ENCODE measurements at places on chromosomes 13 and 19.

DNA sequence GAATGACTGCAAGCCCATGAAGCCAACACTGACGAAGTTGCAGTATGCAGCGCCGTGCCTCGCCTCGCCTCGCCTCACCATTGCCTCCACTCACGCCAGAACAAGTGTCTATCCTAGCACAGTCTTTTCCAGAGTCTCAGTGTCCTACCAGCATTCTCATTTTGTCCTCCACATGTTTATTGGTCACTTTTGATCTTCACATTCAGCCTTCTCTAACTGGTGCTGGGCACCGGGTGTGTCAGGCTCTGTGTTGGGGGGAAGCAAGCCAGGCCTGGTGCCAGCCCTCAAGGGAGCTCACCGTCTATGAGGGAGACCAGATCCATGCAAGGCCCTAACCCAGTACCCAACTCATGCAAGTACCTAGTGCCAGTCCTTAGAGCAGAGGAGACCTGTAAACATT lies 69.7 kb upstream of the GPR183 start:
- no peak for DNase-seq

GRCh38 chr19:28485292-28485691 lies 727.7 kb downstream of the UQCRFS1 start:
- no peak for DNase-seq

- no peak for DNase-seq
Measured at GRCh38 chr13:74273581-74273980, 139.4 kb upstream of the KLF12 start.

- DNase-seq = no peak
Measured at GRCh38 chr13:42762917-42763316, 18.5 kb upstream of the FAM216B start.

DNA sequence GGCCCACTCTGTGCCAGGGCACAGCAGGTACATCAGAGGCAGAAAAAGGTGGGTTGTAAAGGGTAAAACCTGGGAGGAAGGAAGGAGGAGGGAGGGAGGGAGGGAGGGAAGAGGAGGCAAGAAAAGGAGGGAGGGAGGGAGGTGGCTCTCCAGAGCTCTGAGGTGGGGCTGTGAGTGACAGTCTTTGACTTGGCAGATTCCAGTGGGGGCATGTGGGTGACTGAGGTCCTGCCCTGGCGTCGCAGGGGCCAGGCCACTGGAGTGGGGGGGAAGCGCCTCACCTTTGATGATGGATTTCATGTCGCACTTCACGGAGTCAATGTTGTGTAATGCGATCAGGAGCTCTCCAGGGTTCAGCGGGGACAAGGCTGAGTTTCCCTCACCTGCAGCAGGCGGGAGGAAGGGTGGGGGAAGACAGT lies 6.0 kb upstream of the RSPH6A start:
- no peak for DNase-seq

- no peak for DNase-seq
Measured at GRCh38 chr19:29265436-29265835, 52.5 kb upstream of the UQCRFS1 start.

DNA sequence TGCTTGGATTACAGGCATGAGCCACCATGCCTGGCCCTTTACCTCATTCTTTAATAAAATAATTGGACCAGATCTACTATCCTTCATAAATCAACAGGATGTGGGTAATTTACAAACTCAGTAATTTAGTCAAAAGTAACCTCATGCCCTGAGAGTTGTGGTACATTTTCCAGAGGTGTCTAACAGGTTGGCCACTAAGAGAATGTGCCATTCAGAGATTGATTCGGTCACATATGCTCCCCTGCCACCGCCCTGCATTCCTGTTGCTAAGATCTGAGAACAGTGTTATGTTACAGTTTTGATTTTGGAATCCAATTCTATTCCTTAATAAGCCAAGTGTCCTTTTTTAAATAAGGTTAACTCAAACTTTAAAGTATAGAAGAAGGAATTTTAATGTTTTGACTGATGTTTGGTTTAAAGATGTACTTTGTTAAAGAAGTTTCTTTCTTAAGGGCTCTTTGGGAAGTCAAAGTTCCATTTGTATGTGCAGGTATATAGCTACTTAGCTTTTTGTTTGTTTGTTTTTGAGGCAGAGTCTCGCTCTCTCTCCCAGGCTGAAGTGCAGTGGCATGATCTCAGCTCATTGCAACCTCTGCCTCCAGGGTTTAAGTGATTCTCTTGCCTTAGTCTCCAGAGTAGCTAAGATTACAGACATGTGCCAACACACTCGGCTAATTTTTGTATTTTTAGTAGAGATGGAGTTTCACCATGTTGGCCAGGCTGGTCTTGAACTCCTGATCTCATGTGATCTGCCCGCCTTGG lies 29.2 kb downstream of the PHF11 start:
- DNase-seq = no peak

DNA sequence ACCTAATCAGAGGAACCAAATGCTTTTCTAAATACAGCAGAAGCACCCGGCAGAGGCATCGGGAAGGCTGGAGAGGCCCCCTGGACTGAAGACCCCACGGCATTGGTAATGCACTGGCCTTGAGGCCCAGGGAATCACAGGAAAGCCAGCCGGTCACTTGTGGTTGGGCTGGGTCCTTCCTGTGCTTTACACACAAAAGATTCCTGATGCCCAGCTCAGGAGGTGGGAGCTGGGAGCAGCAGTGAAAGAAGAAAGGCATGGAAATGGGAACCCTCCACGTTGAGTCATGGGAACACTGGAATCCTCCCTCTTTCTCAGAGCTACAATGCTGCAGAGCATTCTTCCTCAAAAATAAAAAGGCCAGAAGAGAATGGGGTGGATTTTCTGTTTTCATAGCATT lies 126.4 kb downstream of the TNFRSF19 start:
- DNase-seq = no peak

DNA sequence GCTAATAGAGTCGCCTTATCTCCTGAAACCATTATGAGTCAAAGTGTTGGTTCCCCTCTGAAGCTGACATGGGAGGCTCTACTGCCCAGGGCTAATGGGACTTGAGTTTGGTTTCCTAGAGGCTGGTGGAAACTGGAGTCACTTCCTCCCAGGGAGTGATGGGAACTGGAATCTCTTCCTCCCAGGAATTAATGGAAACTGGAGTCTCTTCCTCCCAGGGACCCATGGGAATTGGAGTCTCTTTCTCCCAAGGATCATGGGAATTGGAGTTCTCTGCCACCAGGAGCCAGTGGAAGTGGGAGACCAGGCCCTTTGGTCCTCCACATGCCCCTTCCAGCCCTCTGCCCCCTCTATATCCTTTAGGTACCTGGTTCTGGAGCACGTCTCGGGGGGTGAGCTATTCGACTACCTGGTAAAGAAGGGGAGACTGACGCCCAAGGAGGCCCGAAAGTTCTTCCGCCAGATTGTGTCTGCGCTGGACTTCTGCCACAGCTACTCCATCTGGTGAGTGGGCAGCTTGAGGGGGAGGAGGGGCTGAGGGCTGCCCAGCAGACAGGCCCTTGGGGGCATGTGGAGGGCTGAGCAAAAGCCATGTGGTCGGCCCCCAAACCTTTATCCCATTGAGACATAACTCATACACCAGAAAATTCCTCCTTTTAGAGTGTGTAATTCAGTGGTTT lies 5.5 kb downstream of the BRSK1 start:
- no peak for DNase-seq

DNA sequence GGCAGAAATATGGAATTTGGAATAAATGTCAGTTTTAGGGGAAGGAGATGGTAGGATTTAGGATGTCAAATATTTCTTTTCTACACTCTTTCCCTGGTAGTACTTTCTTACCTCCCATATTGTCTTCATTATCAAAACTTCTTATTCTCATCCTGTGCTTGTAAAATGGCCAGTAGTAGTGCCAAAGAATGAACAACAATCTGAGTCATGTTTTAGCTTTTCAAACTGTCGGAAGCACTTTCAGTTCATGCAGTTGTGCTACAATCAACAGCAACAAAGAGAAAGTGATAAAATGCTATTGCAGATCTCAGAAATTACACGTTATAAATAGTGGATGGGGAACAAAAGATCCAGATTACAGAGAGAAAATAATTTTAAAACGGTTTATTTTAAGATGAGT lies 193.7 kb upstream of the RXFP2 start:
- no peak for DNase-seq

GRCh38 chr13:39510316-39510695 lies 92.7 kb downstream of the LHFPL6 start:
- DNase-seq = no peak

DNA sequence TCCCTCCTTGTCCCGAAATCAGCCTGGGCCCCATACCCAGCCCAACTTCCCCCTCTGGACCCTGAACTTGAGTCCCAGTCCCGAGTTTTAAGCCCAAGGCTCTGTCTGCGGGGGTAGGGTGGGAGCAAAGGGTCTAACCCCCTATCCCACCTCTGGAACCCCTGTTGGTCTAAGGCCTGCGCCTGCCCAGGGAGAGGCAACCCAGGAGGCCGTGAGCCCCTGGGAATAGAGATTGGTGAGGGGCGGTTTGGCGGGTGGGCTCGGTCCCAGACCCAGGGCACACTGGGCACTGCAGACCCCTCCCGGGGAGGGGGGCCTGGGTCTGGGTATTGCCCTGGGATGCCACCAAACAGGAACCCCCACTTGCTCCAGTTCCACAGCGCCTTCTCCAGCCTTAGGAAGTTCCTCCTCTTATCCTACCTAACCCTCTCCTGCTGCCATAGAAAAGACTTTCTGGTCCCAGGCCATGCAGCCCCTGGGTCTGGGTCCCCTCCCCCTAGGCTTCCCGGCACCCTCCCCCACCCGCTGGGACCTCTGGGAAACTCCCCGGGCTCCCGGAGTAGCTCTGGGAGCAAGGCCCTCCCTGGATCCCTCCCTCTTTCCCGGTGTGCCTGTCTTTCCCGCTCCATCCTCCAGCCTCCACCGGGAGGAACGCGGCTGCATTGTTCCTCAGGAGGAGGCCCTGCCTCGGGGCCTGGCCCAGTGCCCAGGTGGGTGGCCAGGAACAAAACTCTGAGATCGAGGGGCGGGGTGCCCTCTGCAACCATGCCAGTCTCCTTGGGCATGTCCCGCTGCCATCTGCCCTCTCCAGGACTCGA lies 33.6 kb upstream of the NANOS3 start:
- peak; percentile 56 for DNase-seq

DNA sequence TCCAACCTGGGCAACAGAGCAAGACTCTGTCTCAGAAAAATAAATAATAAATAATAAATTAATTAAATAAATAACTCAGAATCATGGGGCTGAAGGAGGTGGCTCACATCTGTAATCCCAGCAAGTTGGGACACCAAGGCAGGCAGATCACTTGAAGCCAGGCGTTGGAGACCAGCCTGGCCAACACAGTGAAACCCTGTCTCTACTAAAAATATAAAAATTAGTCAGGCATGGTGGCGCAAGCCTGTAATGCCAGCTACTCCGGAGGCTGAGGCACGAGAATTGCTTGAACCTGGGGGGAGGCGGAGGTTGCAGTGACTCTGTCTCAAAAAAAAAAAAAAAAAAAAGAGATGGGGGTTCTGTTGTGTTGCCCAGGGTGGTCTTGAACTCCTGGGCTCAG lies 7.2 kb downstream of the TMEM38A start:
- no peak for DNase-seq

DNA sequence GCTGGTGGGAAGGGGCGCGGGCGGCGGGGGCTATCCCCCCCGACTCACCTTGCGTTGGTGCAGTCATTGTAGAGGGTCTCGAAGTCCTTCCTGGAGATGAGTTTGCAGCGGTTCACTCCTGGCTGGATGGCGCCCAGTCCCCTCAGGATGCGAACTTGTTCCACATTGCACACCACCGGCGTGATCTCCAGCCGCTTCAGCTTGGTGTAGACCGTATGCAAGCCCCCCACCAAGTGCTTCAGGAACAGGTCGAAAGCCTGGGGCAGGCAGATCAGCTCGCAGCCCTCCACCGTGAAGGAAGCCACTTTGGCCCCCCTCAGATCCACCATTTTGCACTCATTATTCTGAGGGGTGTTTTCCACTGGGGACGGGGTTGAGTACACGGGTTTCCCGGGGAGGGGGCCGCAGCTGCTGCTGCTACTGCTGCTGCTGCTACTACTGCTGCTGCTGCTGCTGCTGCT lies 1.1 kb downstream of the DACH1 start:
- peak; percentile 18 for DNase-seq

GRCh38 chr13:98208606-98209005 lies 31.5 kb upstream of the RNF113B start:
- no peak for DNase-seq

DNA sequence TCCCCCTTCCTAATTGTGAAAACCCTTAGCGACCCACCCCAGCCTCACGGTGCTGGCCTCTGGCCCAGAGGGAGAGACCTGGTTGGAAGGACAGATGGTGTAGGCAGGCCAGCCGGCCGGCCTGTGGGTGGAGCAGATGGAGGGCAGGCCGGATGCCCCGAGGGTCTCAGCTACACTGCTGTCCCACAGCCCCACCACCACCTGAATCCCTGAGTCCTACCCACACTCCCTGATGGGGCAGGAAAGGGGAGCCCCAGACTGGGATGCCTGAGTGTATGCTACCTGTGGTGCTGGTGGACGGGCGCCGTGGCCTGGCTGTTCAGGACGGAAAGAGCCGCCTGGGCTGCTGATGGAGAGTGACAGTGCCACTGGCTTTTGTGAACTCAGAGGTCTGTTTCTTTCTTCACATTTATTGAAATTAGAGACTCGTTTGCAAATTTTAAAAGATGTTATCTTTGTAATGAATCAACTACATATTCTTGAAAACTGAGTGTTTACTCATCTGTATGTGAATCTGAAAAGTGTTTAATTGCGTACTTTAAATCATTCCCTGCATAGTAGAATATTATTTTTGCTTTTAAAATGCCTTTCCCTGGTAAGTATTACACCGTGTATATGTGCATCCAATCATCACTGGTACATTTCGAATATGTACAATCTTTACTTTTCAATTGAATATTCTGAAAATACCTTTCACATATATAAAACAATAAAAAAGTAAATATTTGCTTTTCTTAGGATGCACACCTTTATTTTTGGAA lies 35.7 kb downstream of the TFDP1 start:
- DNase-seq = peak; percentile 5

DNA sequence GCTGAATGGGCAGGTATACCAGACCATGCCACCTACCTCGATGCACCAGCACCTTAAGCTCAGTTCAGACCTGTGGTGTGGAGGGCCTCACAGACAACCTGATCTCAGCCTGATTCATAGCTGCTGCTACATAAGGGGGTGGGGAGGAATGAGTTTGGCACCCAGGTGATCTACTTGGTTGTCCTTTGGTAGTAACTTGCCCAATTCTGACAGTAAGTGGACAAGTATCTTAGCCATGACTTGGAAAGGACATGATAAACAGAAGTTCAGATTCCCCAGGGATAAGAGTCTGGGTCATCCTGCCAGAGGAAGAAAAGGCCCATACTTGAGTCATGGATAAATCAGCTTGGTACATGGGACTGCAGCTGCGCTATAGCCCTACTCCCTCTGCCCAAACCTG lies 28.4 kb upstream of the SOHLH2 start:
- DNase-seq = no peak

DNA sequence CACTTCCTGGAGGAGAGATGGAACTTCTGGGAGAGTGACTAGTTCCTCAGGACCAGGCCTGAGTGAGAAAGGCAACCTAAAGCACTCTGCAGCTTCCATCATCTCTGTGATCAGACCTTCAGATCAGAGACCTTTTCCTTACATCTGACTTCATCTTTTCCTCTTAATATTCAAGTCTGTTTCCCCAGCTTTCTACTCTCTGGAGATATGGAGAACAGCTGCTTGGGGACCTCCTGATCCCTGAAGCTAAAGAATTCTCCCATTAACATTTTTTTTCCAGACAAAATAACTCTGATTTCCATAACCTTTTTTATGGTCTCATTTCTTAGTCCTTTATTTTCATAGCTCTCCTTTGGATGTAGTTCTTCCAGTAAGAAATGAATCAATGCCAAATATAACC lies 133.4 kb upstream of the FNDC3A start:
- no peak for DNase-seq

All from left ventricle myocardium inferior (tissue), 1 donor.